ENCODE measurements at places on chromosomes 12 and 14.
A peak's percentile ranks its signal among the peaks of the same experiment; 100 is the strongest.

DNA sequence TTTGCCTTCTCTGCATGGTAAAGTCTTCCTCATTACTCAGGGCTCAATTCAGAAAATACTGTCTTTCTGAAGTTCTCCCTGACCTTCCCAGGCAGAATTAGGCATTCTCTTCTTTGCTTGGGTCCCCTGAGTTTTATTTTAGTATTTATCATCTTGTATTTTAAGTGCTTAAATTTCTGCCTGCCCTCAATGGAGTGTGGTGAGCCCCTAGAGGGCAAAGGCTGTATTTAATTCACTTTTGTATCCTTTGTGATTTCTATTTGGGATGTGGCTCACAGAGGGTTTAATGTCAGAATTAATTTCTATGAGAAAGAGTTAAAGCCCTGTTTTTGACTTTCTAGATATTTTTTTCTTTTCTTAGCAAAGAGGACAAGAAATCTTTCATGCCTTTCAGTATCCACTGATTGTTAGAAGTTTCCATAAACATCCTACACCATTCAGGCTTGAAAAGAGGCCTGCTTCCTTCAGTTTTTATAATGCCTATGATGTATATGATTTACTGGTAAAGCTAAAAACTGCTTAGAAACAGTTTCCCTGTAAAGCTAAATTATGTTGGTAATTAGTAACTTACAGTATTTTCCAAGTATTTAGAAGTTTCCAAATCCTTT, 55.6 kb upstream of the PTPRB start:
- peak; percentile 40 for DNase-seq

GRCh38 chr12:111692575-111693210, 6.8 kb downstream of the ACAD10 start:
- peak; percentile 51 for DNase-seq

DNA sequence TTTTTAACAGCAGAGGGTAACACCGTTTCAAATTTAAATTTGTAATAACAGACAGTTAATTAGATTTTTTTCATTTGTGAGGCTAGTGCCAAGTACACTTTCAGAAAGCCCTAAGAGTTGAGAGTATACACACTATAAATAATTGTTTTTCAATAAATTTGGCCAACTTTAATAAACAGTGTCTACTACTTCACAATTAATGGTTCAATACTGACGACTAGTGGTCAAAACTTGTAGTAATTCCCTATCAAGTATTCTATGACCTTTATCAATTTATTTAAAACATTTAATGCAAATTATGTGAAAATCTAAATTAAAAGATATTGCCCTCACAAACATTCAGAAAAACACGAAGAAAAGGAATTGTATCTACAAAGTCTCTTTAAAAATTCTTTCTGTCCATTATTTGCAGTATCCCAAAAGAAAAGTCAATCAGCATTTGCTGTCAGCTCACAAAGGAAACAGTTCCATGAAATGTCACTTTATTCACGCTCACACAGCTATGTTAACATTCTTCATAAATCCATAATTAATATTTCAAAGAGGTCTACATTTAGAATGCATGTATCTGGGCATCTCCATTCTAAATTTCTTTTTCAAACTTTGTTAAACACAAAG, 91.2 kb downstream of the CEP128 start:
- peak; percentile 25 for DNase-seq

GRCh38 chr12:115051378-115051777, 367.4 kb upstream of the TBX3 start:
- DNase-seq, result no peak

GRCh38 chr14:44847526-44848309, 114.0 kb downstream of the KLHL28 start:
- no peak for DNase-seq

GRCh38 chr12:3446235-3446634, 44.8 kb upstream of the PRMT8 start:
- DNase-seq, result no peak

- no peak for DNase-seq
These were observed 17.5 kb downstream of the SSH1 start for GRCh38 chr12:108839890-108840230.

GRCh38 chr14:25110106-25110505, 60.2 kb upstream of the STXBP6 start:
- DNase-seq, result no peak

DNA sequence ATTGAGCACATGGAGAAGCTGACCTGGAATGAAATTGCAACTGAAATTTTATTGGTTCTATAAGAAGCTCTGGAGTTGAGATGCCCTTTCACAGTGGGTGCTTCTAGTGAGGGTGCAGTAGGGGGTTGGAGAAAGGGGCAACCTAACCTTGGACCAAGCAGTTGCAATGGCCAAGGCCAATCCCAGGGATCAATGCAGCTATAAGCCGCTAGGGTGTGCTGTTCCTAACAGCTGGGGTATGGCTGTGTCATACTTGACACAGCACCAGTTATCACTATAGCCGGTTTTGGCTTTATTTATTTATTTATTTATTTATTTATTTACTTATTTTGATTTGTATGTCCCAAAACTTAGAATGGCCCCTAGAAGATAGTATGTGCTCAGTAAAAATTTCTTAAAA, 505.9 kb downstream of the FLRT2 start:
- DNase-seq, result peak; percentile 59

GRCh38 chr12:49885663-49886461, 17.8 kb downstream of the FAIM2 start:
- no peak for DNase-seq

- DNase-seq, result no peak
These were observed 24.4 kb downstream of the SLC11A2 start for GRCh38 chr12:51001799-51002198.

- DNase-seq, result no peak
These were observed 15.2 kb upstream of the TCP11L2 start for GRCh38 chr12:106287364-106287763.

GRCh38 chr12:116610971-116611541, 51.9 kb downstream of the MAP1LC3B2 start:
- no peak for DNase-seq

GRCh38 chr12:96091833-96092232, 56.4 kb upstream of the LTA4H start:
- no peak for DNase-seq

- no peak for DNase-seq
These were observed 259.6 kb upstream of the KRR1 start for GRCh38 chr12:75771023-75771422.

- DNase-seq, result no peak
These were observed 29.0 kb downstream of the ADGRD1 start for GRCh38 chr12:130982565-130983225.

DNA sequence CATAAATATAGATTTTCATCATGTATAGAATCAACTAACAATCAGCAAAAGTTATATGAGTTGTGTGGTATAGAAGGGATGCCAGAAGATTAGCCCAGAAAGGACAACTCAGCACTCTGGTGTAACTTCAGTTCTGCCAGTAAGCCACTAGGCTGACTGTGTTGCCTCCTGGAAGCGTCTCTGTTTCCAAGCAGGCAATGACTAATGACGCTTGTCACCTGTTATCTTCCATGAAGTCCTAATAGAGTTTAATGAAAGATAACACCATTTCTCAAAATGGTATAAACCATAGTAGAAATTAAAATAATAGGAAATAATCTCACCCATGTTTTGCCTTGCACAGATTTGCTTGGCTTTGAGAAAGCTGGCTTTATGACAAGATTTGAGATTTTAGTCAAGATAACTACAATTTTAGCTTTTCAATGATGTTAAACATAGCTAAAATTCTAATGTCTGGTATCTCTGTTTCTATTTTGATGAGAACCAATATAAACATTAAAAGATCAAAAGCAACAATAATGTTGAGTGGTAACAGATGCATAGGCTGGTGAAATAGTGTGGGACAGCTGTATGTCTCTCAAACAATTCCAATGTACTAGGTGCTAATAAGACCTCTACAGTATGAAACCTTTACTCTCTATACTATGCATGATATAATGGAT, 9.0 kb upstream of the RNU6-7 start:
- no peak for DNase-seq

DNA sequence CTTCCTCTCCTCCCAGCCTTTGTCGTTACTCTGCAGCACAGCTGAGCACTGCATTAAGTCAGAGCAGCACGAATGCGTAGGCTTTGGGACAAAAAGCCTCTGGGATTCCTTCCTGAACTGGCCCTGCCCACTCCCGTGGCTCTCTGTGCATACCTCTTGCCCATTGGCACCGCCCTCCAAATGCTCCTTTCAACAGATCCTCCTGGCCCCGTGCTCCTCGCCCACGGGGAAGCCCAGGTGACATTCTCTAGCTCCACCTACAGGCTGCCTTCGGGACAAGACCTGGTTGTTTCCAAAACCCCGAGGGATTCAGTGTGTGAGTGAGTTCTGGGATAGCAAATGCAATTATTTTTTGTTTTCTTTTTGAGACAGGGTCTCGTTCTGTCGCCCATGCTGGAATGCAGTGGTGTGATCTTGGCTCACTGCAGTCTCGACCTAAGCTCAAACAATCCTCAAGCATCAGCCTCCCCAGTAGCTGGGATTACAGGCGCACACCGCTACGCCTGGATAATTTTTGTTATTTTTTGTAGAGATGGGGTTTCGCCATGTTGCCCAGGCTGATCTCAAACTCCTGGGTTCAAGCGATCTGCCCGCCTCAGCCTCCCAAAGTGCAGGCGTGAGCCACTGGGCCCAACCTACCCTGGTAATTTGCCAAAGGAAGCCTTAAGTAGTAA, 17.9 kb upstream of the TDRD9 start:
- peak; percentile 93 for DNase-seq

DNA sequence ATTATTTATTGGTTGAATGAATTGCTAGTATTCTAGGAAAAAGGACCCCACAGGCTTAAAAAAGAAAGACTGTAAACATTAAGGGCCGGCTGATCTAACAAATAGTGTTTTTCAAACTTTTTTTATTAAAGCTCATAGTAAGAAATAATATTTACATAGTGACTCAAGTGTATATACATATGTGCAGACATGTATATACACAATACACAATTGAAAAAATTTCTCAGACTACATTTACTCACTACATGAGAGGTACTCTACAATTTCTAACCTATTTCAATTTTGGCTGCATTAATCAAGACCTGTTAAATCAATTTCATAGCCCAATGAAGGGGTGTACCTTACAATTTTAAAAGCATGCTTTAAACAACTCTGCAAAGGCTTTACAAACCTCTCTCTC, 17.5 kb downstream of the KCNH5 start:
- DNase-seq, result no peak

- no peak for DNase-seq
These were observed 142.3 kb upstream of the TBX3 start for GRCh38 chr12:114826244-114826643.

GRCh38 chr12:12017135-12017581, 53.6 kb upstream of the BCL2L14 start:
- no peak for DNase-seq

DNA sequence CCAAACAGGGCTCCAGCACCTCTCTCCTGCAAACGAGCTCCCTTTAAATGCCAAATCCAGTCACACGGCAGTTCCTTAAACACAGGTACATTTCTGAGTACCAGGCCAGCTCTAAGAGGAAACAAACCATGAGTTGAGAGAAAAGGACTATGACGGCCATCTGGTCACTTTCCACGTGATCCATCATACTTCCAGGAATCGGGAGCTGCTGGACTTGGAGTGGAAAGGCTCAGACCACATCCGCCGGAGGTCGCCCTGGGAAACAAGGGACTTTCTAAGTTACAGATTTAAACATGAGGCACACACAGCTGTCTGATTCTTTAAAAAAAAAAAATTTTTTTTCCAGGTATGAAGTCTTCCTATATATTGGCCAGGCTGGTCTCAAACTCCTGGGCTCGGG, 39.2 kb downstream of the ACADS start:
- DNase-seq, result no peak
